Stimulated activated naive CD4-positive, alpha-beta T cell (primary cell): ENCODE measurements at places on chromosomes 3 and 15.
A peak's percentile ranks its signal among the peaks of the same experiment; 100 is the strongest.

- DNase-seq = no peak
Observed at GRCh38 chr3:137709011-137709601, 55.0 kb upstream of the SOX14 start.

GRCh38 chr3:152375546-152375945 lies 106.8 kb downstream of the MBNL1 start:
- DNase-seq = no peak

DNA sequence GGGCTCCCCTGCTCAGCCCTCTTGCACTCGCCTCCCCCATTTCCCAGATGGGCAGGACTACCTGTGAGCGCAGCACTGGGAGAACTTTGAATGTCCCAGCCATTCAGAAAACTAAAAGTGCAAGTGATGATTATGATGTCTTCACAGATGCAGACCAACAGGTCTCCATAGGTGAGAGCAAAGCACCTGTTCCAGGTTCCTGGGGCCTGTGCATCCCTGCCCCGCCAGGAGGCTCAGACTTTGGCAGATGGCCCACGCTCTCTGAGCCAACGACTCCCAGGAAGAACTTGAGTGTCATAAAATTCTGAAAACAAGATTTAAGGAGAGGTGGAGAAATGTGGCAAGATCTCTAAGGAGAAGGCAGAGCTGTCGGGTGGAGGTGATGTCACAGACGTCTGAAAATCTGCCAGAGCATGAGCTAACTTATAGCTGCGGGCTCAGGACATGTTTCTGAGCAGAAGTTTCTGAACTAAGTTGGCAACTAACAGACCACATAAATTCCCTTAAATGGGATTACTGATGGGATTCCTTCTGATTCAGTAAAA lies 110.8 kb upstream of the IGF1R start:
- DNase-seq = no peak

DNA sequence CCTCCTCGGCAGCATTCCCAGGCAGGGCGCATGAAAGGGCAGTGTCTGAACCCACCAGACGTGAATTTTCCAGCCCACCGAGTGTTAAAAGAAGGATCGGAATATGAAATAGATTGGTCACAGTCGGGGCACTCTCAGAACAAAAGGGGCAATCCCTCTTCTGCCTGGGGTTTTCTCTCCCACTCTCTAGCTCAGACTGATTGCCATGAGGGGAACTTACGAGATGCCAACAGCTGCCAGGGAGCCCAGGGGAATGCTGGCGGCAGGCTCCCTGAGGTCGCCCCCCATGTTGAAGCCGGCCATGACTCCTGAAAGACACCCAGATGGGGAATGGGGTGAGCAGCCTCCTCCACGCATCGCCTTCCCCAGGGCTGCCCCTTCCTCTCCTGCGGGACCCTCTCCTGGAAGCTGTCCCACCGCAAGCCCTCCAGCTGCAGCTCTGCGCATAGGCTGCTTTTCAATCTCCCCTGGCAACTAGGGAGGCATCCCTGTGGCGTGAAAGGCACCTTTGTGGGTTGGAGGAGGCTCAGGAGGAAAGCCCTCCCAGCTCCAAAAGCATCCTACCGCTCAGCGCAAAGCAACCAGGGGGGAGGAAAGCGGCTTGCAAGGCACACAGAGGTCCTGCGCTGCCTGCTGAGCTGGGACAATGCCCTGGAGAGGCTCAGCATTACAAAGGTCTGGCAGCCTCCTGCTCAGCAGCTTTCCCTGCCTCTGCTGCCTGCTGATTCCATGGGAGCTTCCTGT lies 64.8 kb upstream of the HEG1 start:
- no peak for DNase-seq

DNA sequence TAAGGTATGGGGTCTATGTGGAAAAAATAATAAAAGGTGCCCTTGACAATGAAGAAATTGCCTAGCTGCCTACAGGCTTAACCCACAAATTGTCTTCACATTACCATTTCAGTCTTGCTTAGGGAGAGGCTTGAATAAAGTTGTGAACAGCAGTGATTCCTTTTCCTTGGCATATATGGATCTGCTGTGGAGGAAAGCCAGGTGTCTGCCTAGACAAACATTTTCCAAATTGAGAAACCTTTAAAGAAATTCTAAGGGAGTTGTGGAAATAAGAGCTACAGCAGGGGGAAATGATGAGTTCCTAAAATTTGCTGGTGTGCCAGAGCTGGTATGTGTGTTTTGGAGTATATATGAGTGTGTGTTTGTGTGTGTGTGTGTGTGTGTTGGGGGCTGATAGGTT lies 452.1 kb downstream of the NTRK3 start:
- no peak for DNase-seq

DNA sequence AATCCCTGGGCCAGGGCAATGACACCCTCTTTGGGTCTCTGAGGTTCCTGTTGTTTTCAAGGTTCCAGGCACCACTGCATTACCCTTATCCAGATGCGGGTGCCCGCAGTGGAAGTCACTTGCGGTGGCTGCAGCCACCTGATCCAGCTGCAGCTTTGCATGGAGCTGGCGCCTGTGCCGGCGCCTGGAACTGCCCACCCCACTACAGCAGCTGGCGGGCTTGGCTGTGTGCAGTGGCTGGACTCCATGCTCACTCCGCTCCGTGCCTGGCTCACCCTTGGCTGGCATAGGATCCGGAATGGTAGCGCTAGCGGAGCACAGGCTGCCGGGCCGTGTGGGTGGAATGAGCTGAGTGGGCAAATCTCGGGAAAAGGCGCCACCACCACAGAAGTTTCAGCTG lies 832.6 kb upstream of the CADM2 start:
- no peak for DNase-seq

GRCh38 chr3:112170046-112170445 lies 37.0 kb upstream of the GCSAM start:
- no peak for DNase-seq

GRCh38 chr3:56923526-56924224 lies 121.9 kb upstream of the ARHGEF3 start:
- DNase-seq = peak; percentile 31

- DNase-seq = no peak
Observed at GRCh38 chr3:127132876-127133275, 60.1 kb upstream of the PRR23E start.

- no peak for DNase-seq
Observed at GRCh38 chr3:143349455-143349854, 229.9 kb downstream of the CHST2 start.

DNA sequence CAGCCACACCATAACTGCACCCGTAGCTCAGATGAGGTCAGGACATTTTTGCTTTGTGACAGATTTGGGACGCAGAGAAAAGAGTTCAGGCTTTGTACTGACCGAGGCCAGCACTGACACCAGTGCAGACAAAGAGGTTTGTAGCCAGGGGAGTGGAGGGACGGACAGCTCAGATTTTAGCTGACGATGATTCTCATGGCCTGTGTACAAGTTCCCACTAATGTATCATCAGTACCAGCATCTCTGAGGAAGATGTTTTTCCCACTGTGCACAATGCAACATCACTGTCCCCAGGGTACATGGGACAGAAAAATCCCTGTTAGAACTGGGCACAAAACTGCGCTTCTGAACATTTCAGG lies 112.7 kb downstream of the SLCO3A1 start:
- DNase-seq = no peak

- DNase-seq = no peak
Observed at GRCh38 chr15:74683758-74684157, 12.1 kb downstream of the EDC3 start.

DNA sequence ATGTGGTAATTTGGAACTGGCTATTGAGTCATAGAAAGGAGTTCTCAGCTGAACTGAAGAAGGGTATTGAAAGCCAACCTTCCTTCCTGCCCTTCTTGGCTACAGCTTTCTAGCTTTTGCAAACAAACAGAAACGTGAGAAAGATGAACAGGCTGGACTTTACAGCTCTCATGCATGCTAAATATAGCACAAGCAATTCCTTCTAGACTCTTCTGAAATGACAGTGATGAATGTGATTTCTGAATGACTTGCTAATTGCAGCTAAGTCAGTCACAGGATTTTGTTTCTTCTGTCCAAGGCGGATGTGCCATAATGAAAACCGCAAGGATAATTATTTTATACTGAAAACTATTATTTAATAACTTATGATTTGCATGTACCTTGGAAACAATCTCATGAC lies 36.3 kb downstream of the BCHE start:
- DNase-seq = no peak

DNA sequence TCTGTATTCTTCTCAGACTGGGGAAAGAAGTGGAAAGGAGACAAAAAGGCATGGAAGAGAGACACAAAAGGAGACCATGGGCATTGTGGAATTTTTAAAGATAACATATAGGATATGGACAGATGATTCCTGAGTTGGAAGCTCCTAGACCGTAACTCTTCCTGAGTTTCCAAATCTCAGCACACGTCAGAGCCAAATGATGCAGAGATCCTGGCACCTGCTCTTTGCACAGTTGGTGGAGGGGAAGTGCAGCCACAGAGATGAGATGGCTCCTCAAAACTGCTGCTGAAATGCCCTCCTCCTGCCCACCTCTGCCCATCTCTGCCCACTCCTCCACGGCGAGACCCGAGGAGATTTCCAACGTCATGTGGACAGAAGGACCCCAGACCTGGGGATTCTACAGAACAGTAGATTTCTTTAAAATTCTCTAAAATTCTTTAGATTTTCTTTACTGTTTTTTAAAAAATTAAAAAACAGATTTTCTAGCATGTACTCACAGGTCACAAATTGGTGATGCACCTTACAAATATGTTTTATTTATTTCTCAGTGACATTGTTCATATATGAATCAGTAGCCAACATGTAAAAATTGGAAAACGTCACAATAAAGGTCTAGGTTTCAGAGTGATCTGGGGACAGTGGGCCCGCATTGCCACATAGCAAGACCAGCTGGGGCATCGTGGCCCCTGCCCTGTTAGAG lies 8.1 kb downstream of the CPN2 start:
- DNase-seq = no peak

DNA sequence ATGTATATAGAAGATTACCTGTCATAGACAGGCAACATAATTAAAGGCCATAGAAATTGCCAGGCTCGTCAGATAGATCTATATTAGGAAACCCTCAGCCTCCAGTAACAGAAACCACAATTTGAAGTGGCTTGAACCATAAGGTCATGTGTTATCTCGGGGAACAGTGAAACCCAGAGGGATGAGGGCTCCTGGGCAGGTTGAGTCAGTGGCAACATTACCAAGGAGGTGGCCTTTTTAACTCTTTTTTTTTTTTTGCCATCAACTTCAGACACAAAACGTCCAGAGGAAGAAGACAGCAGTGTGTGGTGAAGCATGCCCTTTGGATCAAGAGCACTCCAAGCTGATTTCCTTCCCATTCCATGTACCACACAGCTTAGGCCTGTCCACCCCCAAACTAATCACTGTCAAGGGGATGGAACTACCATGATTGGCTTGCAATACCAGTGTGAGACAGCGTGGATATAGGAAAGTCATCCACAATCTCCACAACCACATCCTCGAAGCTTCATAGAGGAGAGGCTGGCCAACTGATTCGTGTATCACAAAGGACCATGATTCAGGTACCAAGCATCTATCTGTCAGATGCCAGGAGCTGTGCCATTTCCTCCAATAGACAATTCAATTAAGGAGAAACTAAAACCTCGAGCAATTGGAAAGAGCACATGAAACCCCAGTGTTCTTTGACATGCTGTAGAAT lies 999 bp upstream of the KIF7 start:
- DNase-seq = no peak

- DNase-seq = no peak
Observed at GRCh38 chr15:70053001-70053715, 44.6 kb downstream of the TLE3 start.

- no peak for DNase-seq
Observed at GRCh38 chr3:155302891-155303290, 9.4 kb upstream of the STRIT1 start.

DNA sequence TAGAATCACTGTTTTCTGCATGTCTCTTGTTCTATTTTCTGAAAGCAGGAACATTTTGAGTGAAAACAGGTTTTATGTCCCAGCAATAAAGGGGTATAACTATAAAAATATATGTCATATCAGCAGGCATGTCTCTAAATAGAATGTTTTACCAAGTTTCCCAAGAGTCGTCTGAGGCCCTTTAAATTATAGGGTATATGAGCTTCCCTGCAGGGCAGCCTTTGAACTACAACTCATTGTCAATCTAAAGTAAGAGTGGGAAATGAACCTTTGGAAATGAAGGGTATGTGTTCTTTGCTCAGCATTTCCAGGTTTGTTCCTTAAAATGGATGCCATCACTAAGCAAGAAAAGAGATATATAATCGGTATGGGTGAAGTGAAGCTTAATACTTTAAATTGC lies 138.6 kb downstream of the LSAMP start:
- DNase-seq = no peak

DNA sequence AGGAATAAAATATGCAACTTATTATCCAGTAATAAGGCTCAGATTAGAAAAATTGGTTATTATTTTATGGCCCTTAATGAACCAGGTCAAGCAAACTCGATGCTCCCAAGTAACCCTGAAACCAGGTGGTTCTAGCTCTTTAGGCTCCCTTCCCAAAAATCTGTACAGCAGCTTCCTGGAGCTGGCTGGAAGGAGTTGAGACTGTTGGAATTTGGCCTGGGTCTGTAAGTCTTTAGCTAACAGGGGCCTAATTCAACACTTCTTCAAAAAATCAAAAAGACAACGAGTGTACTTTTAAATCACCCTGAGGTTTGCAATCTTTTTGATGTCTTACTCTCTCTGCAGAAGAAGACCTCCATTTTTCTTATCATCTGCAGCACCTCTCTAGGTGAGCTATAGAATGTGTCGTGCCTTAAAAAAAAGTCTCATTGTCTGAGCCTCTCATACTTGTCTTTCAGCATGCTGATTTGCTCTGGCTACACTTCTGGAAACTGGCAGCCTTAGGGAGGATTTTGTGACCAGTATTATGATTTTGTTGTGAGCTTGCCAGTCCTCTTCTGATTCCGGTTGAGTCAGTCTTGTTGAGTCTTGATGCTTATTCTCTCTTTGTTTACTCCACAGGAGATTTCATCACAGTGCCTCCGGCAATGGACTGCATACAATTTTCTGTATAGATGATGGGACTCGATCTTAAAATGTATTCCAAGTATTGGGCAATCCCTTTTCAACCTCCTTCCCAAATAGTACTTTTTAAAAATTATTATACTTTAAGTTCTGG lies 235.0 kb upstream of the KBTBD8 start:
- no peak for DNase-seq

GRCh38 chr3:132710311-132710710 lies 11.9 kb downstream of the NPHP3 start:
- no peak for DNase-seq

DNA sequence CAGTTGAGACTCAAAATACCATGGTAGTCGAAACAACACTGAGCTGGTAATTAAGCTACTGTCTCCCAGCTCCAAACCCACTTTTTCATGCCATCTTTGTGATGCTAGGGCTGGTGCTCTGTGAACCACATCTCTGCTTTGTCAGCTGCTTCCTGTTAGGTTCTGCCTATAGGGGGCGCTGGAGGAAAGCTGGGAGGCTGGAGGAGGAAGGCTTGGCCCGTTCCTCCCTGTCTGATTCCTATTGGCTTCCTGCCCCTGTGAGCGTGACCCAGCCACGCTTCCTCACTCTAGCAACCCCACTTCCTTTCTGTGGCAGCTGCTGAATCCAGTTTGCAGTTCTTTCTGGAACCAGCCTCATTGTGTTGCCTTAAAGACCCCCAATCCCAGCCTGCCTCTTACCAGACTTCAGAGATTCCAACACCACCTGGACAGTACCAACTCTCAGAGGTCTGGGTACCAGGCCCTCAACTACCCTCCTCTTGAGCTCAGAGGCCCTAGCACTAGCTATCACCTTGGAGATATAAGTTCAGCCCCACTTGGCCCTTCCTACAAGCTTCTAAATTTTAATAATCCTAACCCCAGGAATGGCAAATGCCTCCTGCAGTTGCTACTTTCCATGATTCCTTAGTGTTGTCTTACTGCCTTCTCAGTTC lies 120.9 kb downstream of the ERC2 start:
- no peak for DNase-seq

GRCh38 chr15:79812541-79812940 lies 84.3 kb downstream of the MTHFS start:
- no peak for DNase-seq

- no peak for DNase-seq
Observed at GRCh38 chr15:36430726-36431265, 148.6 kb upstream of the CDIN1 start.
